Tracheal epithelial cell (primary cell): ENCODE measurements at places on chromosomes 4 and X. TPM values are rescaled to one million over a fixed set of nuclear protein-coding genes. Genes with fewer than 3 reads are reported as not detected.

Gene GYPA
- not detected in 2 replicates for total RNA-seq

Gene HSFX2
- total RNA-seq: 0.72 TPM in 1 of 2 replicates, not detected in the other

Gene GNRHR
- 0.43 TPM in 1 of 2 replicates, not detected in the other for total RNA-seq

Gene PAGE5
- total RNA-seq: not detected in 2 replicates

Gene HMGN5
- total RNA-seq: 0.72 and 1.3 TPM in 2 replicates

Gene HTN1
- not detected in 2 replicates for total RNA-seq

Gene PDS5A
- total RNA-seq: 59.0 and 86.7 TPM in 2 replicates

Gene TRO
- 2.4 TPM in 1 of 2 replicates, not detected in the other for total RNA-seq

Gene KLHL4
- total RNA-seq: 0.21 and 0.48 TPM in 2 replicates

Gene CT55
- not detected in 2 replicates for total RNA-seq

Gene IGSF1
- 0.24 TPM in 1 of 2 replicates, not detected in the other for total RNA-seq

Gene EGF
- 0.48 and 1.3 TPM in 2 replicates for total RNA-seq

Gene NRK
- 3.4 TPM in 1 of 2 replicates, not detected in the other for total RNA-seq

Gene CPZ
- 0.48 TPM in 1 of 2 replicates, not detected in the other for total RNA-seq

Gene DMRTC1
- total RNA-seq: not detected in 2 replicates

Gene SYNPO2
- total RNA-seq: 0.21 and 0.24 TPM in 2 replicates

Gene TKTL2
- total RNA-seq: not detected in 2 replicates
